ENCODE measurements at places on chromosomes 3 and 15.

DNA sequence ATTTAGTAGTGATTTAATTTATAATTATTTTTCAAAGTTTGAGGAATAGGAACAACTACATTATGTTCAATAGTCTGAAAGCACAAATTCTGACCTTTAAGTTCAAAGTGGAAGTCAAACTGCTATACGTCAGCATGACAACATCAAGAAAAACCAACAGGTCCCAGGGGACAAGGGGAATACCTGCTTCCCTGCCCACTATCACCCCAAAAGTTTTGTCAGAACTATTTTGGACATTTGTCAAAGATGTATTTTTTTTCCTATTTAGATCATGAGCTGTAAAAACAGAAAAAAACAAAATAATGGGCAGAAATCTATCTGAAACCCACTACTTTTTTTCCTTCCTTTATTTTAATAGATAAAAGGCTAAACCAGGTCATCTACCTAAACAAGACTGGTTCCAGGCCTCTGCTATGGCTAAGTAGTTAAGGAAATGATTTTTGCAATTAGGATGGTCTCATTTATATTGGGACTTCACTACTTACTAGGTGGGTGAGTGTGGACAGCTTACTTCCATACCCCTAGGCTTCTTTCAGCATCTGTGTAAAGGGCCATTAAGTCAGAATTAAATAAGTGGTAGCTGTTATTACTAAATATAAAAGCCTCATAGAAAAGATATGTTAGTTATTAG, 746.3 kb downstream of the FHIT start:
- no peak for DNase-seq

DNA sequence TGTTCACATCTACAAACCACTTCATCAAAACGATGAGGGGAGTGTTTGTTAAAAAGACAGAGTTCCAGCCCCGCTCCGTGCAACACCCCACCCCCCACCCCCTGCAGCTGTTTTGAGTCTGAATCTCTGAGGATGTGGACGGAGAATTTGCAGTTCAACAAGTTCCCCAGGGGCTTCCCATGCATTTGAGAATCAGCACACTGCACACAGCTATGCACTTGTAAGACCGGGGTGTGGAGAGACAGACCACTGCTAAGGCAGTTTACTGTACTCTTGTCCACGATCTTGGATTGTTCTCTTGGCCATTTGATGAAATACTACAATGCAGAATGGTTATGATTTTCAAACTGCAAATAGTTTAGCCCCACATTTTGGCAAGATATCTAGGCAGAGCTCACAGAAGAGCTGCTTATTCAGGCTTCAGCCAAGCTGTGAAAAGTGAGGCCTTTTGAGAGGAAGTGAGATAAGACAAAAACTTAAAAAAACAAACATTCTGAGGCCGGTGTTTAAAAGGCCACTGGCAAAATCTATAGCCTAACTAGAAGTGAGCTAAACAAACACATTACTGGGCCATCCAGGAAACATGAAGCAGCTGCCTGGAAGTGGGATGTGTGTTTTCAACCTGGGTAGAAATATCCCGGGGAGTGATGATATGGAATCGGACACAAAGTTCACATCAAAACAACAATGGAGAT, 308.2 kb upstream of the ADAMTS9 start:
- DNase-seq = no peak

DNA sequence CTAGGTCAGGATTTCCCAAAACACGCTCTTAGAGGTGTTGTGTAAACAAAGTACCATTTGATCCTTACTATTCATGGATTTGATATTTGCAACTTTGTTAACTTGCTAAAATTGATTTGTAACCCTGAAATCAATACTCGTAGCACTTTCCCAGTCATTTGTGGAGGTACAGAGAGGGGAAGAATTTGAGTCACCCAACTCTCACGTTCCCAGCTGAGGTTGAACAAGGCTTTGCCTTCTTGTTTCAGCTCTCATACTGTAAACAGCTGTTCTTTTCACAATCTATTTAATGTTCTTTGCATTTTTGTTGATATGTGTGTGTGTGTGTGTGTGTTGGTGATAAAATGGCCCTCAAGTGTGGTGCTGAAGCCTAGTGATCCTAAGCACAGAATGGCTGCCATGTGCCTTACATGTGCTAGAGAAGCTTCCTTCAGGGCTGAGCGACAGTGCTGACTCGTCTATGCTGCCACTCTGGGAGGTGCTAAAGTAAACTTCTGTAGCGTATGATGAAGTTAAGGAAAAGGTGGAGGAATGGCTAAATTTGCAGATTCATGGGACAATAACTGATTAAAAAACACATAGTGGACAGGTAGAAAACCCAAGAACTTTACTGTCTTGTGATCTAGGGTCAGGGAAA, 173.2 kb downstream of the APBA2 start:
- DNase-seq = no peak

GRCh38 chr3:69855436-69856162, 116.3 kb downstream of the MITF start:
- no peak for DNase-seq

- no peak for DNase-seq
These were observed 81.5 kb upstream of the KCNAB1 start for GRCh38 chr3:156038869-156039268.

DNA sequence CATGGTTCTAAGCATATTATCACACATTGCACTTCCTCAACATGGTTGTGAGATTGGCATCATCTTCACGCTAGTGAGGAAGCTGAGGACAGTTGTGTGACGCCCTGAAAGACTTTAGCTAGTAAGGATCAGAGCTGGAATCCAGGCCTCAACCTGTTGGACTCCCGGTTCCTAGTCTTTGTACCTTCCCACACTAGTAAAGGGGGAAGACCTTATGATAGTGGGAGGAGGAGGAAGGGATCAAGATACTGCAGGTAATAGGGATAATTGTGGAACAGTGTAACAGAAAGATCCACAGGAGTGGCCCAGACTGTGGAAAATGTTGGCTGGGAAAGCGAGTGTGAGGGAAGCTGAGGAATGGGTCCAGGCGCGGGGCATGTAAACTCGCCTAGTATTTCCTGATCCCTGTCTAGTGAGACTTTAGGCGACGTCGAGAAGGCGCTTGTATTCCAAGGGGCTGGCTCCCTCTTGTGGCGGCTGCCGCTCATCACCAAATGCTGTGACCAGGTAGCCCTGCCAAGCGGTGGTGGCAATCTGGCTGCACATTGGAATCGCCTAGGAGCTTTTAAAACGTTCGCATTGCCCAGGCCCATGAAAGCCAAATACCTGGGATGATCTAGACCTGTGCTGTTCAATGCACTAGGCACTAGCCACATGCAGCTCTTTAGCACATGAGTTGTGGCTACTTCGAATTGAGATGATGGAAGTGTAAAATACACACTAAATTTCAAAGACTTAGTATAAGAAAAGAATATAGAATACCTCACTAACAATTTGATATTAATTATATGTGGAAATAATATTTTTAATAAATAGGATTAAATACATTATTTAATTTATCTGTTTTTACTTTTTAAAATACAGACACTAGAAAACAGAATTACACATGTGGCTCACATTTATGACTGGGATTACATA, 38.8 kb upstream of the CLDN18 start:
- DNase-seq = peak; percentile 28

- DNase-seq = no peak
These were observed 76.5 kb upstream of the SPRED1 start for GRCh38 chr15:38176155-38176554.

DNA sequence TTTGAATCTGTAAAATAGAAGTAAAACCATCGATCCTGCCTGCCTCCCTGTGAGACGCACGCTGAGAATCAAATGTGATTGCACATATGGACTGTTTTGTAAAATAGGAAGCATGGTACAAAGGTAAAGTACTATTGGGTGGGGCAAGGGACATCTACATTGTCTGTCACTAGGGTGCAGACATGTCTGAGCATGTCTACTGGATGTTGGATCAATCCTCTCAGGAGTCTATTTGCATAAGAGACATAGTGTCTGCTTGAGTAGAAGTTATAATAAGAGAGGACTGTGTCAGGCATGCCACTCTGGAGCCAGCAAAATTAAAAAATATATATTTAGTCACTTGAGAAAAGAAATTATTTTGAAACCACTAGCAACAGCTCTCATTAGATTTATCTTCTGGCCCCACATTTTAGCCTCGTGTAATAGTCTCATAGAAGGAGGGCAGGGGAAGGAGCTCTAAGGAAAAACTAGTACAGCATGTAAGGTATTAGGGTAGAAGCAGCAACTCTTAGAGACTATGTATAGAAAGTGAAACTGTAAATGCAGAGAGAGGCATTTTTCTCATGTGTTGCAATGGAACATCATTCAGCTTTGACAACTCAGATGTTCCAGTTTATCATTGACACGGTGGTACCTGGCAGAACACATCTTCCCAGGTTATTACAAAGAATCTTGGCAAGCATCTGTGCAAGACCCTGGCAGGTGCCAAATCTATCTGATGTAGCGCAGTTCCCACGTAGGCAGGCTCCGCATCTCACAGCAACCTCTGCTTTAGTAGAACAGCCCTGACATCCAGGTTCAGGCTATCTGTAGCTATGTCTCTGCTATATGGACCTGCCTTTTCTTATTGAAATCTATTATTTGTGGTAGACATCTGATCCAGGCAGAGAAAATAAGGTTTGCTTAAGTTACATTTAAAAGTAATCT, 85.2 kb upstream of the CHL1 start:
- no peak for DNase-seq

DNA sequence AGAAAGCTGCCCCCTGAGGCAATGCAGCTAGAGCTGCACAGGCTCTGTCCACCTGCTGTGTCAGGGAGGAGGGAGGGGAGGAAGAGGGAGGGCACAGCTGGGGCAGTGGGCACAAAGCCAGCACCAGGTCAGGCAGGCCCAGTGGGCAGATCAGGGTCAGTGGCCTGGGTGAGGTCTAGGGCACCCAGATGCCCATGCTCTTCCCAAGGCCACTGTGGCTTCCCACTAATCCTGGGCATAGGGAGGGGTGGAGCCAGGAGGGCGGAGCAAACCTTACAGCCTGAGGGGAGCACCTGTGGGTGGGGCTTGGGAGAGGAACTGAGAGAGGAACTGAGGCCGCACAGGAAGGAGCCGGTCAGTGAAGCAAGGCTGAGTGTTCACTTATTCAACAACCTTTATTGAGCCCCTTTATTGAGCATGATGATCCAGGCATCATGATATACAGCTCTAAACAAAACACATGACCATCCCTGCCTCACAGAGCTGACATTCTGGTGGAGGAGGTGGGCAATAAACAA, 55.0 kb downstream of the RHCG start:
- peak; percentile 67 for DNase-seq

DNA sequence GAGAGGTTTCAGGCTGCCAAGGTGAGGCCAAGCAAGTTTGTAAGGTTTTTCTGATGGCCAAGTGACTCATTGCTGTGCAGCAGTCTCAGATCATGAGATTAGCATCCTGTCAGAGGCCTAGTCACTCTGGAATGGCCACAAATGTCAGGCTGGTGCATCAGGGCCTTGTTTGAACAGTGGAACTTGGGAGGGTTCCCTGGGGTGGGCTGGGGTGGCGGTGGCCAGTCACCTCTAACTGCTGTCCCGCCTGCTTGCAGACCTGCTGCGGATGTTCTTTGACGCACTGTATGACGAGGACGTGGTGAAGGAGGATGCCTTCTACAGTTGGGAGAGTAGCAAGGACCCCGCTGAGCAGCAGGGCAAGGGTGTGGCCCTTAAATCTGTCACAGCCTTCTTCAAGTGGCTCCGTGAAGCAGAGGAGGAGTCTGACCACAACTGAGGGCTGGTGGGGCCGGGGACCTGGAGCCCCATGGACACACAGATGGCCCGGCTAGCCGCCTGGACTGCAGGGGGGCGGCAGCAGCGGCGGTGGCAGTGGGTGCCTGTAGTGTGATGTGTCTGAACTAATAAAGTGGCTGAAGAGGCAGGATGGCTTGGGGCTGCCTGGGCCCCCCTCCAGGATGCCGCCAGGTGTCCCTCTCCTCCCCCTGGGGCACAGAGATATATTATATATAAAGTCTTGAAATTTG, 2.8 kb upstream of the FAM131A start:
- peak; percentile 44 for DNase-seq

- DNase-seq = no peak
These were observed 4.9 kb upstream of the FAM131A start for GRCh38 chr3:184332370-184333090.

DNA sequence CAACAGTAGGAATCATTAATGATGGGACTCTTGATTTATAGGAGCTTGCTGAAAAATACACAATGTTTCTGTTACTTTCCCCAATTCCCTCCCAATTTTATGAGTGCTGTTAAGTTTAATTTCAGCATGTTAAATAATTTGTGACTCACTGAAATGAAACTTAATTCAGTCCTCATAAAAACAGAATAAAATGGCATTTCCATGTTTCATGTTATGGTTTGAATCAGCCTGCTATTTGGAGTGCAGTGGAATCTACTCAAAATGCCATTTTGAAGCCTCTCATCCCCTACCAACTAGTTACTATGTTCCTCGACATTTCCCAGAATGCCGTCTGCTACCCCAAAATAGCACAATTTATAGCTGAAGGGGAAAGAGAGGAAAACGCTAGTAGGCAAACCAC, 237.5 kb downstream of the ADAMTS17 start:
- DNase-seq = no peak

DNA sequence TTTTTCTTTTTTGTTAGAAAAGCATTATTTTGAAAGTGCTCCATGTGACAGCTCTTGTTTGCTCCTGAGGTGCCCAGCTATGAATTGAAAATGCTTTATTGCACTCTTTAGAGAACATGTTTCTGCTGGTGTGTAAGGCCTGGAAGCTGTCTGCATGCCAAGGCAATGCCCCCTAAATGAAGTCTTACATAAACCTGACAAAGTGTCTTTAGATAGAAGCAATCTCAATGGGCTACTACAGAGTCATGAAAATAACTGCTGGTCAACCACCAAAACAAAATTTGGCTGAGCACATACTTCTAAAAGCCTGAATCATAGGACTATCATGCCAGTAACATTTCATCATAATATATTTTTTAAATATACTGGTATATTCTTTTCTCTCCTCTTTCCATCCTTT, 178.7 kb downstream of the THRB start:
- no peak for DNase-seq

DNA sequence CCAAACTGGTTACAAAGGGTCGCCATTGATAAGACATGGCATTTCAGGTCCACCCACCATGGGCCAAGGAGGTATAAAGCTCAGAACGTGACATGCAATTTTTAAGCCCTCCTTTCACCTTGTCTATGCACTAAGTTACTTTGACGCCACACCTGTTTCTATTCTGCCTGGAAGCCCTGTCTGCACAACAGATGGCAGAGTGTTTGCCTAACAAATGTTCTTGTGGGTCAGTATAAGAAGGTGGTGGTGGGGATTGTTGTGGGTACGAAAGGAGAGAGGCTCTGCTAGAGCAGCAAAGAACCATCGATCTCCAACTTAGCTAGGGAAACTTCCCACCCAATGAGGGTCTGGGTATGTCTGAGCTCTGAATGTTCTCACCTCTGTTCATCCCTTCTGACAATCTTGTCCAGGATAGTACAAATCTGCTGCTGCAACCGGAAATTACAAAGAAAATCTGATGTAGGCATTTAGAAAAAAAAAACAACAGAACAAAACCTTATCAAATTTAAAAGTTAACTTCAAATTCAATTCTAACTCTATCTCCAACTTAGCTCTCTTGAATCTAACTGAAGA, 945.0 kb upstream of the CFAP20DC start:
- DNase-seq = no peak

- no peak for DNase-seq
These were observed 7.2 kb downstream of the CD276 start for GRCh38 chr15:73691396-73691795.

Data from CD4-positive, alpha-beta T cell treated with Interleukin-4 for 1 hour (primary cell).